Hematopoietic multipotent progenitor cell treated with erythropoietin and hydrocortisone succinate and interleukin-3 and kit ligand, for 15 days (in vitro differentiated cells): ENCODE measurements at places on chromosomes 3 and 15.

GRCh38 chr15:89164712-89165211, 56.6 kb downstream of the RLBP1 start:
- DNase-seq, result no peak

DNA sequence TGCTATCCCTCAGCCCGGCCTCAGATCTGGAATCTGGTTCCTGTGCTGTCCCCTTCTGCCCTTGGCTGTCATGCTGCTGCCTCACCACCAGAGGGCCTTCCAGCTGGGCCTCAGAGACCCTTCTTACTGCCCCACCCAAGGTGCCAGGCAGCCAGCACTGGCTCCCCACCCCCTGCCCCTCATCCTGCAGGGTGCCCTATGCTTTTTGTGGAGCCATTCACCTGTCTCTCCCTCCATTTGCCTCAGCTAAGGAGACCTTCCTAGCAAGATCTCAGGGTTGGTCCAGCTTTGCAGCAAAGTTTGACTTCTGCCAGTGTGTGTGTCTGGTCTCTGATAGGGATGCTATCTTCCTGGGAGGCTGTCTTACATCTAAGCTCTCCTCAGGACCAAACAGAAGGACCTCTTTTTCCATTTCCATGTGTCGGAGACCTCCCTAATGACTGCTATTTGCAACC, 1.9 kb upstream of the VWA5B2 start:
- DNase-seq, result peak; percentile 65

DNA sequence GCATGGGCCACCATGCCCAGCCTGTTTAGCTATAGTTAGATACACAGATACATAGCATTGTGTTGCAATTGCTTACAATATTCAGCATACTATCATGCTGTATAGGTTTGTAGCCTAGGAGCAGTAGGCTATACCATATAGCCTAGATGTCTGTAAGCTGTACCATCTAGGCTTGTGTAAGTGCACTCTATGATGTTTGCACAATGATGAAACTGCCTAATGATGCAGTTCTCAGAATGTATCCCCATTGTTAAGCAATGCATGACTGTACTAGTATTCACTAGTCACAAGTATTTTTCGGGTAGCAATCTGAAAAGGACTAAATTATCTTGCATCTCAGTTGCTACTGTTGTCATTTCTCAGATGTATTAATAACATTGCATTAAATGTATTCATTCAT, 16.0 kb downstream of the PIGB start:
- DNase-seq, result no peak

GRCh38 chr15:92885224-92886041, 14.7 kb upstream of the CHD2 start:
- peak; percentile 5 for DNase-seq

DNA sequence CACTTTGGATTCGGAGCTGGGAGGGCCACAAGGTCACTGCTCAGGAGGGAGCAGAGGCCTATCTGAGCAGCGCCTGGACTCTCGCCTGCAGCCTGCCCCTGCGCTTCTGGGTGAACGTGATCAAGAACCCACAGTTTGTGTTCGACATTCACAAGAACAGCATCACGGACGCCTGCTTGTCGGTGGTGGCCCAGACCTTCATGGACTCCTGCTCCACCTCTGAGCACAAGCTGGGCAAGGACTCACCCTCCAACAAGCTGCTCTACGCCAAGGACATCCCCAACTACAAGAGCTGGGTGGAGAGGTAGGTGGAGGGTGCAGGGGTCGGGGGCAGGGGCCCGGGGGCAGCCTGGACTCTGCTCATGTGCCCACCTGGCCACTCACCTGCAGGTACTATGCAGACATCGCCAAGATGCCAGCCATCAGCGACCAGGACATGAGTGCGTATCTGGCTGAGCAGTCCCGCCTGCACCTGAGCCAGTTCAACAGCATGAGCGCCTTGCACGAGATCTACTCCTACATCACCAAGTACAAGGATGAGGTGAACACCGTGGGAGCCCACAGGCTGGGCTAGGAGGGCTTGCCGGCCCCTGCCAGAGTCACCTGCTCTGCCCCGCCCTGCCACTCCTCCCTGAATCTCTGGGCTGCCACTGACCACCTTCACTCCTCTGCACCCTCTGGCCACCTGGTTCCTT, 49.5 kb downstream of the PLXNA1 start:
- DNase-seq, result no peak

DNA sequence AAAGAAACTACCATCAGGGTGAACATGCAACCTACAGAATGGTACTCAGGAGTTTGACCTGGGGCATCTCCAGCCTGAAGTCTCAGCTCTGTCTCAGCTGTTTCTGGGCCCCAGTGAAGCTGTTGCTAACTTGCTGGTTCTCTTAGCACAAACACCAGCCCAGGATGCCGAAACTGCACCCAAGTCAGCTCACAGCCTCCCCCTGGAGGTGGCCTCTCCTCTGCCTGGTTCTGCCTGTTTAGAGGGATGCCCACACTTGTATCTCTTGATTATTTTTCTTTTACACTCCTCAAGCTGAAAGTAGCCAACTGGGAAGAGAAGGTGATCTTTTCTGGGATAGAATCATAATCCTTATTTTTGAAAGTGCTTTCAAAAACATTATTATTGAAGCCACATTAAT, 289.0 kb upstream of the RASGRP1 start:
- DNase-seq, result no peak

DNA sequence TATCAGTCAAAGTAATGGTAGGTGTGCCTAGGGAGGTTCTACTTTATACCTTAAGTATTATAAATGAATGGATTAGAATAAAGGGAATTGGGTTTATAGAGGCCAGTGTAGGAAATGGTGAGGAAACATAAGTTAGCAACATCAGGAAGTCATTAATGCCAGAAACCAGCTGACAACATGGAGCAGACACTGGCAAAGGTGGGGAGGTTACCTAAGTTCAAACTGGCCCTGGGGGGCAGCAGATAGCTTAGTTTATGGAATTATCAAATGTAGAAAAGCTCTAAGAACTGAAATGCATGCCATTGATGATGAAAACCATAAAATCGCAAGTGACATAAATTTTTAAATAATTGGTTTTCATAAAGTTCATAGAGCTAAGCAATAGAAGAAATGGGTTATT, 498.6 kb downstream of the NAALADL2 start:
- DNase-seq, result no peak

DNA sequence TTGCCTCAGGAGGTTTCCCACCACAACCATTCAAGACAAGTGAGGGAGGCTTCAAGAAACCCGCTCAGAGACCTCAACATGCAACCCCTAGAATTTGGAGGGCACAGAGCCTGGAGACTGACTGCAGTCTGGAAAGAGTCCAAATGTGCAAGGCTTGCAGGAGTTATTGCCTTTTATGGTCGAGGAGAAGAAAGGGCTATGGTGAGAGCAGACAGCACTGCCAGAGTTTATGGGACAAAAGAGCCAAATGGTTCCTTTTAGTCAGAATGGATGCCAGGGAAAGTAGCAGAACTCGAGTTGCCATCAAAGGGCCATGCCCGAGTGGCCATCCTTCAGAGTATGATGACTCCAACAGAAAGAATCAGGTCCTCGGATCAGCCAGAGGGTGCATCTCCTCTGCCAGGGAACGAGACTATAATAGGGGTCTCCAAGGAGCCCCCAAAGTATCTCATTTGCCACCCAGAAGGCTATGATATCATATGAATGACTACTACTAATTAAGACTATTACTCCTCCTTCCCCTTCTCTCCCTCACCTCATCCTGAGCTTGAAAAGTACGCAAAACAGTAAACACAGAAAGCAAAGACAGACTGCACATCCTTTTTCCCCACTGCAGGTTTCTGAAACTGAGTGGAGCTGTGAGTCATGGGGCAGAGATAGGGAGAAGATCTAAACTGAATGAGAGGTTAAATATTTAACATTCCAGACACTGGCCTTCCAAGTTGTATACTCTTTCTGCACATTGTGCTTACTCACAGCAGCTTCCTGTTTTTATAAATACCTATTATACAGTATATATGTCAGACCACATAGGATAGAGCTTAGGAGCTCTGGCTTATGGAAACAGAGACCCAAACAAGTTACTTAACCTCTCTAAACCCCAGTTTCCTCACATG, 33.9 kb upstream of the TMCO5A start:
- DNase-seq, result no peak

GRCh38 chr3:53171064-53171418, 10.0 kb downstream of the PRKCD start:
- DNase-seq, result no peak

GRCh38 chr3:69496856-69497255, 111.0 kb upstream of the FRMD4B start:
- no peak for DNase-seq

DNA sequence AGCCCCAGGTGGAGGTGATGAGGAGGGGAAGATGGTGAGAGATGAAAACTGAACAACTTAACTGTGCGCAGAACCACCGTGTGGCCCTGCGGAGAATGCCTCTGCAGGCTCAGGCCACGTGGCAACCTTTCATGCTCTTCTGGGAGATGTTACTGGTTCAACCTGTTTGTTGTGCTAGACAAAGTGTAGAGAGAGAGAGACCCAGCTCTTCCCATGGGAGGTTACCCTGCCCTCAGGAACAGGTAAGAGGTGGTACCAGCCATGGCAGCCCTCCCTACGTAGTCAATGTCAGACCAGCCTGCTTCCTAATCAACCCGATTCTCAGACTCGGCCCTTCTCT, 37.0 kb upstream of the HACD2 start:
- no peak for DNase-seq

DNA sequence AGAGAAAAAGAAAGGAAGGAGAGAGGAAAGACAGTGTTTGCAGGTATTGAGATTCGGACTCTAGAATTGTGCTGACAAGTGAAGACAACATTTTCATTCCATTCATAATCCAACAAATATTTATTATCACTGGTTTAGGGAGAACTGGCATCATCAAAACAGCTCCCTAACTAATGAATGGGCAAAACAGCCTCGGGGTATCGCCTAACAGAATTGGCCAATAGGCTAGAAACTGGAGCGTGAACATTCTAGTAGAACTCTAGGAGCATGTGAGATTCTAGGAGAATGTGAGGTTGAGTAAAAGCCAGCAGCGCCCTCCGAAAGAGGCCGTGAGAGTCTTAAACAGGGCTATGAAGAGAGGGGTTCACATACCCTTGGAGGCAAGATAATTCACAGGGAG, 221.8 kb upstream of the WNT5A start:
- DNase-seq, result no peak

- DNase-seq, result no peak
Observed at GRCh38 chr15:59539799-59540198, 71.8 kb upstream of the GCNT3 start.

GRCh38 chr3:113287111-113287802, 75.9 kb downstream of the BOC start:
- DNase-seq, result peak; percentile 68

DNA sequence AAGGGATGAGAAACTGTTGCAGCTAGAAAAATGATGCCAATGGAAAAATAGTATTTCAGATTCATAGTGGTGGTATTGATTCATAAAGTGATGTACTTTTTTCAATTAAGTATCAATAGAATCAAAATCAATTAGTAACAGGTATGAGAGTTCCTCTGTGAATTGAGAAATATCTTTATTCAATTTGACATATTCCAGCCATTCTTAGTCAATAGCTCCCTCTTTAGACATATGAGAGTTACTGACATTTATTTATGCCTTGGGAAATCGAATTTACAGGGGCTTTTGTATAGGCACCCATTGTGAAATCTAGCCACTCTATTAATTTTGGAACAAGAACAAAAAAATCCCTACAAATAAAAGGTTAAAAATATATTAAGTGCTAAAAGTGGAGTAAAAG, 386.9 kb upstream of the CNTN3 start:
- no peak for DNase-seq

DNA sequence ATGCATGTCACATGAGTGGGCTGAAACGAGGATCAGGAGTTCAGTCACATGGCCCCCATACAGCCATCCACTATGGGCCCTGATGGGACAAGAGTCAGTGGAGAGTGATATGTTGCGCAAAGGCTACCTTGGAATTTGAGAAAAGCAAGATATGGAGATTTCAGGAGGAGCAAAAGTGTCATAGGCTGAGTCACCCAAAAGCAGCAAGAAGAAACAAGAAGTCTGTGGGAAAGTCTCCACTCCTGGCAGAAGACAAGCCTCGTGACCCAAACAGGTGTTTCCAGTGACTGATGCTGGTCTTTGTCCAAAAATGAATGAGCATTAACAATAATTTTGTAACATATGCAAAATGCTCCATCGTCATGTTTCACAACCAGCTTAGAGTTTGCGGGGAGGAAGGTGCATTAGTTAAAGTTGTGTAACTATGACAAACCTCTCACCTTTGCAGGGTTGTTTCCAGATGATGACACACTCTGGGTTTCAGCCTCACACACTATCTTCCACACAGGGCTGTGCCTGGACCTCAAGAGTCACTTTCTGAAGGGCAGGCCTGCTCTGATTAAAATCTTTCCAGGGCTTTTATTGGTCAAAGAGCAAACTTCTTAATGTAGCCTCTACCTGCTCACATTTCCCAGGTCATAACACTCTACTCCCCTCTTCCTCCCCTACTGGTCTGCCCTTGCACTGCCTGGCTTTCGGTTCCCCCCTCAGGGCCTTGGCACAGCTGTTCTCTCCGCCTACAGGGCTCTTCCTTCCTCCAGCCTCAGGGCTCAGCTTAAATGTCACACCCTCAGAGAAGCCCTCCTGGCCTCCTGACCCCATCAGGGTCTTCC, 3.9 kb upstream of the DNASE1L3 start:
- DNase-seq, result no peak

DNA sequence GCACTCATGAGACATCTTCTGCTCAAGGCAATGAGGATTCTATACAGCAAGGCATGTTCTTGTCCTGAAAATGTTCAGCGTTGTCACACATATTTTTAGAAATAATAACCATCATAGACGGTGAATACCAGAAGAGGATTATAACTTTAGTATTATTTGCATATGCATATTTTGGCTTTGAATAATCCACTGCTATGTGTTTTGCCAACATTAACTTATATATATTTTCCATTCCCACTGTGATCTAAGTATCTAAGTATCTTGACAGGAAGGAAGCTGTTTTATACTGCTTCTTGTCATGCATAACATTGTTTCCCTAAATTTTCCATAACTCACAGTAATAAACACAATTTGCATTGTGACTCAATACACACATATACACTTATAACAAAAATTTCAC, 509.5 kb downstream of the TBL1XR1 start:
- no peak for DNase-seq

DNA sequence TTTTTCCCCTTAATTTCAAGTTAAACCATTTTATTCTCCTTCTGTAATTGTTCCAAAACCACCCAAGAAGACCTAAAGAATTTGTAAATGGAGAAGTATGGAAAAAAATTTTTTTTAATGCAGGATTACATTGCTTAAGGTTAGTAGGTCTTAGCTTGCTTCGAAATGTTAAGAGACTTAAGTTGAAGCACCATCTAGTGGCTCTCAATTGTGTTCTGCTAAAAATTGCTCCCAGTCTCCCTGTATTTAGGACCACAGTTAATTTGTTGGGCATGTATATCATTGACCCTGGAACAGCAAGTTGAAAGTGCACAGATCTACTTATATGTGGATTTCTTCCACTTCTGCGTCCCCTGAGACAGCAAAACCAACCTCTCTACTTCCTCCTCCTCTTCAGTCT, 32.4 kb downstream of the CD200R1L start:
- no peak for DNase-seq
